Hepatic stellate cell (primary cell): ENCODE measurements at places on chromosomes 1 and 21.

GRCh38 chr1:7301664-7301981 is 469.5 kb upstream of the VAMP3 start:
- no peak for DNase-seq

DNA sequence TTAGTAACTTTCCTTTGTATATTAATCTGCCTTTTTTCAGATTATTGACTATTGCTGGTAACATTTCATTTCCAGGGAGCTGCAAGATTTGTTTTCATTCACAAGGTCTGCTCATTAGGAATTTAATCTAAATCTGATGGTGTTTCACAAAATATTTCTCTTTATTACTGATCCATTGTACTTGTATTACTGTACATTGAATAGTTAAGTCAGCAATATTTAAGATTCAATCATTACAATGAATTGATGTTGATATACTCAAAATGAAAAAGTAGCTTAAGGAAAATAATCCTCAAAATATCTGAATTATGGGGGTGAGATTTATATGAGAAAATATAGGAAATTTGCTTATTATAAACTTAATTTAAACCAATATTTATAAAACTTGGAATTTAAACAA is 308.6 kb upstream of the PBX1 start:
- no peak for DNase-seq

GRCh38 chr21:46203203-46203600 is 18.9 kb upstream of the SPATC1L start:
- DNase-seq: no peak

- no peak for DNase-seq
Measured at GRCh38 chr21:32070126-32070525, 197.3 kb downstream of the HUNK start.

- no peak for DNase-seq
Measured at GRCh38 chr1:100597784-100598183, 59.8 kb downstream of the GPR88 start.

- DNase-seq: peak; percentile 3
Measured at GRCh38 chr1:176949033-176949662, 215.4 kb downstream of the ASTN1 start.

DNA sequence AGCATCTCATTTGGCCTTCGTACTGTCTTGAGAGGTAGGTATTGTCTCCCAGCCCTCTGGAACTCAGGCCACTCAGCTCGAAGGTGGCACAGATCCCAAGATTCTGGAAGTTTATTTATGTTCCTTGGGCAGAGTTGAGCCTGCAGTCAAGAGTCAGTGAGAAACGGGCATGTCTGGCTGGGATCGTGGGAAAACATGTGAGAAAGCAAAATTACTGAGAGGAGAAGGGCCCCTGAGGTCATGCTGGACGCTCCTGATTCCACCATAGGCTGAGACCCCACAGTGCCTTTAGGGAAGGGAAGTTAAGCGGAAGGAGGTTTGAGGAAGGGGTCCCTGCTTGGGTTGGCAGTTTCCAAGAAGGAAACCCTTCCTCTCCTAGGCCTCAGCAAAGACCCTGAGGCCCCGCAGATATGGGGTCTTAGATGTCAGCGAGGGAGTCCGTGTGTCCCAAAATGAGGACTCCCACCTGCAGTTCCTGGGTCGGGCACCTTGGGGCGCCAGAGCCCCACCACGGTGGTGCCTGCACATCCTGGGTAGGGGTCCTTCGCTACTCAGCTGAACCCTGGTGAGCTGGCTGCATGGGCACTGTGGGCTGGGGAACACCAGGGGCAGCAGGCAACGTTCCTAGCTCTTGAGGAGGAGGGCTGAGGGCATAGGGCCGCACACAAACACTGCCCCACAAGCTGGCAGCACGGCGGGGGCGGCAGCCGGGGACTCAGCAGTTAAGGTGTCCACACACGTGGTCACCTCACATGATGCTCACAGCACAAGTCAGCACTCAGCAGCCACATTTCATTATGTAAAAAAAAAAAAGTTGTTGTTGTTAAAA is 12.3 kb upstream of the SEMA4A start:
- DNase-seq: no peak

GRCh38 chr1:25082216-25082899 is 149.9 kb downstream of the SYF2 start:
- no peak for DNase-seq

- DNase-seq: peak; percentile 44
Measured at GRCh38 chr1:94755675-94756074, 64.5 kb upstream of the SLC44A3 start.

GRCh38 chr1:182315167-182315556 is 76.4 kb downstream of the GLUL start:
- DNase-seq: no peak

DNA sequence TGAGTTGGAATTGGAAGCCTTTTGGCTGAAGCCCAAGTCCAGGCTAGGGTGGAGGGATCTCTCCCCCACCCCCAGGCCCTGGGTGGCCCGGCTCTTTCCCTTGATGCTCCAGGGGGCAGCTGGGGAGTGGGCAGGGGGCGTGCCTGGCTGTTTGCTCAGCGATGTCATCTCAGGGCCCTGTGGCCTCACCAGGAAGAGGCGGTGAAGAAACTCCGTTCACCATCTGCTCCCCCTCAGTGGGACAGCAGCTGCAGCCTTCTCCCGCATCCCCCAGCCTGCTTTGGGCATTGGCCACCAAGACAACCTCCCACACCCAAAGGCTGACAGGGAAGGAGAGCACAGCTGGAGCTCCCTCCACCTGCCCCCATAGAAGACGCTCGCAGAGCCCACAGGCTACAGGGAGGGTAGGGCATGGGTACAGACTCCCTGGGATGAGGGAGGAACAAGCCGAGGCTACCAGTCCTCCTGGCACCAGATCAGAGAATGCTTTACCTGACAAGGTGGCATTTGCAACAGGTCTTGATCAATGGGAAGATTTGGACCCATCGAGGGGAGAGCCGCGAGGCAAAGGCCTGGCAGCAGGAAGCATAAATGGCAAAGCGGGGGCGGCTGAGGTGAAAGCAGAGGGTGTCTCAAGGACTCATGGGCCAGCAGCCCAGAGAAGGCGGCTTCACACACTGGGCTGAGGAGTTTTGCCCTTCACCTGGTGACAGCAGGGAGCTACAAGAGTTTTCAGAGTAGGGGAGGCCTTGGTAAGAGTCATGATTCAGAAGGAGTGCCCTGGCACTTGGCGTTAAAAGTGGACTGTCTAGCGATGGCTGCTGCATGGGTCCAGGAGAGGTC is 6.5 kb upstream of the GUCA2A start:
- DNase-seq: no peak
